ENCODE measurements at places on chromosomes 1 and 21. TPM values are rescaled to one million over a fixed set of nuclear protein-coding genes. Genes with fewer than 3 reads are reported as not detected.

The ZNF648 gene
- total RNA-seq: 0.57 TPM

DNA sequence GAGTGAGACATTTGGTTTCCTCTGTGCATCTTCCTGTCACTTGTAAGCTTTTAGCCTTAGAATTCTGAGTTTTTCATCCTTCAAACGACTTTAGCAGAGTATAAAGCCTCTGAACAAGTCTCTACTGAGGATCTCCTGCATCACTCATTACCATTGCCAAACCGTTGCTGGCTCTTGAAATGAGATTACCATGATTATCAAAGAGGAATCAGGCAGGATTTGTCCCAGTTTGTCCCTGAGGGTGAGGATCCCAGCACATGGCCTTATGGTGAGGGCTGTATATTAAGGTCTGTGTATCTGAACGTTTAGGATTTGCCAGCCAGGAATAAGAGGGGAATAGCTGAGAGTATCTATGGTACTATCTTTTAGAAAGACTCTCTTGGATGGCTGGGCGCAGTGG is 169.5 kb upstream of the L1TD1 start:
- no peak for DNase-seq

GRCh38 chr1:181742426-181742825 is 259.1 kb downstream of the CACNA1E start:
- no peak for DNase-seq

DNA sequence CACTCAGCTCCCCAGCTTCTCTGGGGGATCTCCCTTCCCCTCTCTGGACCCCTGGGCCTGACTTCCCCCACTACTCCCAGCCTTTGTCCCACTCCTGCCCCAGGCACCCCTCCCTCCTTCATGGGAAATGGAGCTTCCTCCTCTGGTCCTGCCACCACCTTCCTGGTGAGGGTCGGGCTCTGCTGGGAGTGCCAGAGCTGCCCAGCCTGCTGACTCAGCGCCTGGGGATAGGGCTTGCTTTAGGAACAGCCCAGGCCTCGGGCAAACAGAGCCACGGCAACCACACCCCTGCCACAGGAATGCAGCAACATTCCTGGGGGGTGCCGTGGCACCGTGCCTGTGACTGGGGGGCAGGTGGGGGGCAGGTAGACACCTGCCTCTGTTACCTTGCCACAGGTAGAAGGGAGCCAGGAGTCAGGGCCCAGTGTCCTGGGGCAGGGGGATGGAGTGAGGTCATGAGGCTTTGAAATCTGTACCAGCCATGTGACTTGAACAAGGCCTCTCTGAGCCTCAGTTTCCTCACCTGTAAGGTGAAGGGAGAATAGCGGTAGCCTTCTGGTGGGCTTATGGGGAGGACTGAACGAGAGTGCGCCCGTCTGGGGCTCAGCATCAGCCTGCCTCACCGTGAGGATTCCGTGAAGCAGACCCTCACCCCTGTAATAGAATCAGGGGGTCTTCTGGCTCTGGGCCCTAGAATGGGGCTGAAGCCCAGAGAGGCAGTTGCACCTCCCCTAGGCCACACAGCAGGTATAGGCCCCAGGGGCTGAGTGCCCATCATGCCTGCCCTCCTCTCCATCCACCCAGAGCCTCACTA is 17.8 kb upstream of the EPHA2 start:
- peak; percentile 94 for DNase-seq

GRCh38 chr1:20735581-20736111 is 3.1 kb upstream of the SH2D5 start:
- no peak for DNase-seq

DNA sequence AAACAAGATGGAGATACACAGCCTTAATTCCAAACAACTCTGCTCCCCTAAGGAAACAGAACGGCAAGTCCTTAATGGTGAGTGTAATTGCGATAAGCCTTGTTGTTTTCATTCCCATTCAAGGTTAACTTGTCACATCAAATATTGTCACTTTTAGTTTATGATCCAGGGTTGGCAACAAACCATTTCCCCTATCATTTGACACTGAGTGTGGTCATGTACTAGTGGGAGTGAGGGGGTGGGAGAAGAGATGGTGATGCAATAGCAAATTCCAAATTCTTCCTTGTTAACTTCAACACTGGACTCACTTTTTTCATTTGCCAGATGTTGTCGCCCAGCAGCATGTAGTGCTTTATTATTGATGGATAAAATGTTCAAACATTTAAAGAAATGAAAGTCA is 140.4 kb downstream of the ZNF326 start:
- no peak for DNase-seq

DNA sequence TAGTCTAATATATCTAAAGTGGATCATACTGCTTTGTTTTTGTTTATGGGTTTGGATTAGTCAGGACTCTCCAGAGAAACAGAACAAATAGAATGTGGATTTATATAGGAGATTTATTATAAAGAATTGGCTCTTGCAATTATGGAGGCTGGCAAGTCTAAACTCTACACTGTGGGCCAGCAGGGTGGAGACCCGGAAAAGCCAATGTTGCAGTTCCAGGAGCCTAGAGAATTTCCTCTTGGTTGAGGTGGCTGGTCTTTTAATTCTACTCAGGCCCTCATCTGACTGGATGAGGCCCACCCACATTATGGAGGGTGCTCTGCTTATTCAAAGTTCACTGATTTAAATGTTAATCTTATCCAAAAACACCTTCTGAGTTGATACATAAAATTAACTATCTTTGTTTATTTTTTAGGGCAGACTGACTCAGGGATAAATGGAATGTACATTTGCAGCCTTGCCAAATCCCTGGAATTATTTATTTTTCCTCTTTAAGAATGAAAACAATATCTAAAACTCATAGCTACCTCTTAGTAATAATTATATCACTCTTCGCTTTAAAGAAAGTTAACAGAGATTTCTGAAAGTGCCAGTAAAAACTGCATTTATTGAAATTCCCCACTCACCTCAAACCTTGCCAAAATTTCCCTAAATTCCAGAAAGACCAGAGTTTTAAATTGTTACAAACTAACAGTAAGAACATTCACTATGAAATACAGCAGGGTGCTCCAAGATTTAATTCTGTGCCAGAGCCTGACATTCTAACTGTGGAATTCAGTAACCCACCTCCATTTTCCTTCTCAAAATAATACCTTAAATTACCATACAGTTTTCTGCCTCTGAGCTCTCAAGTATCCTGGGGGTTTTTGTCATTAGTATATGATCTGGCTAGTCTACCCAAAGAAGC is 36.6 kb upstream of the SSX2IP start:
- DNase-seq: no peak

DNA sequence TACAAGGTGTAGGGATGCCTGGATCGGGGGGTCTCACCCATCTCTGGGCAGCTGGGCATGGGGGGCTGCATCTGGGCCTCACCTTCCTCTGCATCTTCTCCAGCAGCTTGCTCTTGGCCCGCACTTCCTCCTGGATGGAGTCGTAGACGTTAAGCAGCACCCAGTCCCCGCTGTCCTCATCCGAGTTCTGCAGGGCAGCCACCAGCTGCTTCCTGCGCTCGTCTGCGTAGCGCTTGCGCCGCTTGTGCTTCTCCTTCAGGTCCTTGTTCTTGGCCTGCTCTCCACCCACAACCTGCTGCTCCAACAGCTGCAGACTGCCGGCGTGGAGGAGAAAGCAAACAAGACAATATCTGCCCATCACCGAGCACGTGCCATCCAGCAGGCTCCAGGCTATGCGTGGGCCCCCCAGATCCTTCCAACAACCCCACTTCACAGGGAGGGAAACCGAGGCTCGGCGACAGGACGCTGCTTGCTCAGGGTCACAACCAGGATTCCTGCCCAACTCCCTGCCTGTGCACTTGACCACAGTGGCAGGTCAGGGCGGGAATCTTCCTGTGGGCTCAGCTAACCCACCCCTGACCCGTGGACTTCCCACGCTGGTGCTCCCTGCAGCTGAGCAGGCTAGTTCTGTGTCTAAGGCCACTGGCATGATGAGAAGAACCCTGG is 21.5 kb upstream of the DDOST start:
- DNase-seq: no peak

Measured in HCT116 (cell line).